ENCODE measurements at places on chromosomes 1 and 21. TPM values are rescaled to one million over a fixed set of nuclear protein-coding genes. Genes with fewer than 3 reads are reported as not detected.

GRCh38 chr1:177969825-177970371 lies at the start of gene SEC16B:
Gene SEC16B, minus strand, starts transcription at chr1:177970058. Its CDS starts 2,077 bp downstream, at chr1:177967981.
- DNase-seq, result no peak

DNA sequence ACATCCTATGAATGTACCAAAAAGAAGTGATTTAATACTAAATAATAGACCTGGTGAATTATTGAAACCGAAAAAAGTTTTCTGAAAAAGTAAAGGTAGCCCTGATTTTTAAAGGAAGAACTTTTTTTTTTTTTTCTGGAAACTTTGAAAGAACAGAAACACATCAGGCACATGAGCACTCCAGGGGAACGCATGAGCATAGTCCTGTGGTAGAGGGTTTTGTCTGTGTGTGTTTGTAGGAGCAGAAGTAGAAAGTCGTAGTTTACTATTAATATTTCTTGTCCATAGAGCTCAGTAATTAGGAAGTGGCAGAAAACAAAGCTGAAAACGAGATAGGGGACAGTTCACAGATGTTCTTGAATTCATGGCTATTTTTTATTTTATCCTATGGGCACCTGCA lies 1175.9 kb upstream of the B3GALT2 start:
- no peak for DNase-seq

GRCh38 chr1:192002063-192002462 lies 156.2 kb upstream of the RGS18 start:
- no peak for DNase-seq

Gene ATXN7L2
- 6.0 TPM for polyA plus RNA-seq

Gene ZMYM4
- 11.7 TPM for polyA plus RNA-seq

Gene ETNK2
- 2.2 TPM for polyA plus RNA-seq

DNA sequence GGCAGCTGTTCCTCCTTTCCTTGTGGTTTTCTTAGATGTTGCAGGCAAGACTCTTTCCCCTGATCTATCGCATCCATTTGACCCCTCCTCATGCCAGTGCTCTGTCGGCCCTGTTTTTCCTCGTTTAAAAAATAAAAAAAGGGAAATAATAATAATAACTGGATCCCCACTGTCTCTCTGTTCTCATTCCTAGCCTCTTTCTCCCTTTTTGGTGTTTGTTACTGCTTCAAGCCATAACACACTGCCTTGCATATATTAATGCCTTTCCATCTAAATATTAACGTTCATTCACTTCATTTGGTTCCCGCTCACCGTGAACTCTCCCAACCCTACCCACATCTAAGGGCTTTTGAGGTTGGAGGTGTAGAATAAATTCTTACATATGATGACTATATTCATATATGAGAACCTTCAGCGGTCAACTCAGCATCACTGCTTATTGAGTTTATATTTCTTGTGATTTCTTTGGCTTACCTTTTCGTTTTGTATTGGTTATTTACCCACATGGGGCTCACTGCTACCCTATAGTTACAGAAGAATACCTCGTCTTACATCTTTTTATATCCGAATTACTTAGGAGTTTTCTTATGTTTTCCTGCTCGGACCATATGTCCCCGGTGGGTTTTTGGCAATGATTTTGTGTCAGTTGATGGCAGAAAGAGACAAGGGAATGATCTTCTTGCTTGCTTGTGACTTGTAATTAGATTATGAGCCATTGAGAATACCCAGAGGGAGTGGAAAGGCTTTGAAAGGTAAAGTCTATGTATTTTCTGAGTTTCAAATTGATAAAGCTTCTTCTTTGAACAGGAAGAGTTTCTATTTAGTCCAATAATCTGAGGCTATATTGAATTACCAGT lies 805 bp downstream of the ATG4C start:
- peak; percentile 17 for DNase-seq

DNA sequence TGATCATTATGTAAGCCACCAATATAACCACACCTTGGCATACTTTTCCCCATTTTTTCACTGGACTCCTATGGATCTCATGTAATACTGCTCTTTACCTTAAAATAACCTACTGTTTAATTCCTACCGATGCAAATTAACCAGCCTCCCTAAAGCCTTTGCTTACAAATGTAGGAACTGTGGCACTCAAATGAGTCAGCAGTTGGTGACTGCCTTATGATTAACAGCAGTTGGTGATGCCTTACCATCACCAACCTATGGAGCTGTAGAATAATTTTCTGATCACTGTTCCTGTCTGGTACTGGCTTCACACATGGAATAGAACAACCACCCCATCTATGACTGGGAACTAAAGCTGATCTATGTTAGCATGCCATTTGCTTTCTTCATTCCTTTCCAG lies 7.8 kb upstream of the NUDT17 start:
- DNase-seq, result no peak

- DNase-seq, result no peak
Observed at GRCh38 chr1:54390655-54391054, 15.5 kb downstream of the SSBP3 start.

Measured in lung (tissue), 17 donors.